ENCODE measurements at places on chromosomes 3 and 15.
A peak's percentile ranks its signal among the peaks of the same experiment; 100 is the strongest.

DNA sequence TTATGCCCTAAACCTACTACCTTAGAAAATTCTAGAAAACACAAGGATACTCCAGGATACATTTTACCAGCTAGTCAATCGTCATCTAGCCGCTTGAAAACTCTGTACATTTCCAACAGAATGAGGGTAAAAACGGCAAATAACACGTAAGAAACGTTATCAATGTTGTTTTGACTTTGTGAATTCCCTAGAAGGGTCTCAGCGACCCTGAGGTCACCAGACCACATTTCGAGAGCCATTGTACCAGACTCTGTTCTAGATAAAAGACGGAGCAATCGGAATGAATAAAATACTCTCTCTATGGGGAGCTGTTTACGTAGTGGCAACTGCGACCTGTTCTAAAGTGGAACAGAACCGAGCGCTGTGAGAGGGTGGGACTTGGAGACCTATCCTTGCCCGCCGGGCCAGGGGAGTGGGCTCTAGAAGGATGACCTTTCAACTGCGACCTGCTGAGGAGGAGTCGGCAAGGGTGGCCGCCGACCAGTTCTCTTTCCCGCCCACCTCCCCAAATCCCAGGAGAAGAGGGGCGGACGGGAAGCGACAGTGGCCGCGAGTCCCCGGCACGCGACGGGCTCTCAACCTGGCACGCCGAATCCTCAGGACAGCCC lies 778 bp upstream of the AP4E1 start:
- peak; percentile 28 for DNase-seq

DNA sequence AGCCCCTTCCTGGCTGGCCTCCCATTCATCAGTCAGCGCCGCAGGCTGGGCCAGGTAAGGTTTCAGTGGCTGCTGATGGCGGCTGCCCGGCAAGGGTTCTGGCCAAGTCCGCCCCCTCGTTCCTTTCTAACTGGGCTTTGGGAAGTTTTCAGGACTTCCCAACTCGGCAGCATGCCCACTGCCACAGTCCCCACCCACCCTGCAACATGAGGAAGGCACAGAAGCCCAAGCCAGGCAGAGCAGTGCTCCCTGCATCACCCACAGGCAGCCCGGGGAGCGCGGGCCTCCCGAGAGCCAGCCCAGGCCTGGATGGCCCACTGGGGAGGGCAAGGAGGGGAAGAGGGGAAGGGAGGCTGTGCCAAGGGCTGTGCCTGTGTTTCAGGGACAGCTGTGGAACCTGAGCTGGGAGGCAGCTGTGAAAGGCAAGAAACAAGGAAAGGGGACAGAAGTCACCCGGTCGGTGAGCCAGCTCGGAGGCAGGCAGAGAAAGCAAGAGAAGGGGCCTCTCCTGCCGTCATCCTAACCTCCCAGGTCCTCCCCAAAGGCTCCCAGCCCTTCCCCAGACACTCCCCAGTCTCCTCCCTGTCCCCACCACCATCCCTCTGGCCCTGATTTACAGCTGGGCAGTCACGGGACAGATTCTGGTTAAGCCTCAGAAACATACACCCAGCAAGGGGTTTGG lies 73.9 kb downstream of the CPN2 start:
- DNase-seq = no peak

DNA sequence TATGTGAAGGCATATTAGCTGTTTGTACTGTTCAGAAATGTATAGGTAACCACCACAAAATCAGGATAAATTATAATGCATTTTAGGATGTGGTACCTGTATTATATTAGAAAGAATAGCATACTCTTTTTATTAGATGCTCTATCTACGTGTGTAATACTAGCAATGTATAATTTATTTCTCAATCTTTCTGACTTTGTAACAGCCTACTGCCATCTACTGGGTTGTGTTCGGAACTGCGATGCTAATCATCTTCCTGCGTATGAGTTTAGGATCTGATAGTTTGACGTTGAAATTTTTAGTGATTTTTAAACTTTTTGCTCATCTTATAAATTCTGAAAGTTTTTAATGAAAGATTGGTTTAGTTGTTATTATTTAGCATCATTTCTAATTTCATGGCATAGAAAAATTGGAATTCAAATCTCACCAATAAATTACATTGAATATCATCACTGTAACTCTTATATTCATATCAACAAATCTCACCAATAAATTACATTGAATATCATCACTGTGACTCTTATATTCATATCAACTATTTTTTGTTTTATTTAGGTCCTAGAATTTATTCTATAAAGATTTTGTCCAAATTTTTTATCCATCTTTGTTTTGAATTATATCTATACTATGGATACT lies 322.7 kb upstream of the ZNF717 start:
- DNase-seq = peak; percentile 7

DNA sequence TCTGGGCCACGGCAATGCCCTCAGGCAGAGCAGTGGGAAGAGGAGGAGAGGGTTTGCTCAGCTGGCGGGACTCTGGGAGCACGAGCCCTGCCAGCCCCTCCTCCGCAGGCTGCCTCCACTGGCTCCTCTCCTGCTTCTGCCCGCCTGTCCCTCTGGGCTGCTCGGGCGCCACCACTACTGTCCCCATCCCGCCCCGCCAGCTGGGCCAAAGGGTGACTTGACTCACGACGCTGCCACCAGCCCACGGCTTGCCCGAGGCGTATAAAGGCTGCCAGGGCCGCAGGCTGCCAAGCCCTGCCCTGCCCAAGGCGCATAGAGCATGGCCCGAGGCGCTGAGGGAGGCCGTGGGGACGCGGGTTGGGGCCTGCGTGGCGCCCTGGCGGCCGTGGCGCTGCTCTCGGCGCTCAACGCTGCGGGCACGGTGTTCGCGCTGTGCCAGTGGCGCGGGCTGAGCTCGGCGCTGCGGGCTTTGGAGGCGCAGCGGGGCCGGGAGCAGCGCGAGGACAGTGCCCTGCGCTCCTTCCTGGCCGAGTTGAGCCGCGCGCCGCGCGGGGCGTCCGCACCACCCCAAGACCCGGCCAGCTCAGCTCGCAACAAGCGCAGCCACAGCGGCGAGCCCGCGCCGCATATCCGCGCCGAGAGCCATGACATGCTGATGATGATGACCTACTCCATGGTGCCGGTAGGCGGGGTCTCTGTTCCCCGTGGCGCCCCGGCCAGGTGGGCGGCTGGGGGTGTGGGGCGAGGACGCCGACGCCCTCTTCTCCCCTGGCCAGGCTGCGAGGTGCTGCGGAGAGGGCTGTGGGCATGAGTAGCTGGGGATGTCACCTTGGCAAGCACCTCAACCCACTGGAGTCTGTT lies at the start of gene GLDN:
Gene GLDN, plus strand, starts transcription at position 290 of the 861 bp plus-strand sequence. Its CDS starts 30 bp downstream, at position 320.
- DNase-seq = no peak

DNA sequence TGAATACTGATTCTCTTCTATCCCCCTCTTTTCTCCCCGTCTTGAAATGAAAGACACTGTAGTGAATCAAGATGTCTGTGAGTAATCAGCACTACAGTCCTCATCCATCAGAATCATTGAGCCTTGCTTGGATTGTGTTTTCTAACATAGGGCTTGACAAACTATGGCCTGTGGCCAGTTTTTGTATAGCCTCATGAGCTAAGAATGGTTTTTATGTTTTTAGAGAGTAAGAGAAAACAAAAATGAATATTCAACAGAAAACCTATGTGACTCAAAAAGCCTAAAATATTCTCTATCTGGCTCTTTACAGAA lies 55.2 kb downstream of the PPM1L start:
- no peak for DNase-seq

DNA sequence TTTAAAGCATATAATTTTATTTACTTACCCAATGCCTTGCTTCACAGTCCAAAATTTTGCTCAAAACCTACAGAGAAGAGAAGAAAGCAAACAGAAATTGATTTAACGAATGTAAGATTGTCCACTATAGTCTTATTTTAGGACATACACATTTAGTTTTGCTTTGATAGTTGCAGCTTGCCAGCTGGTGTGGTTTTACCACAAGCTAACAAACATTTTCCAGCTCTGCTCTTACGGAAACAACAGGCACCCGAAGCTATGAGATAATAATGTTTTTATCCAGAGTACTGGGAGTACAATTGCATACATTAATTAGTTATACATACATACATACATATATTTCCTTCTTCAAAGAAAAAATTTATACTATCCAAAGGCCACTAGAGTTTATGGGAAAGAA lies 10.4 kb downstream of the BCL6 start:
- no peak for DNase-seq

- no peak for DNase-seq
Observed at GRCh38 chr15:52056001-52056400, 37.0 kb downstream of the MAPK6 start.

DNA sequence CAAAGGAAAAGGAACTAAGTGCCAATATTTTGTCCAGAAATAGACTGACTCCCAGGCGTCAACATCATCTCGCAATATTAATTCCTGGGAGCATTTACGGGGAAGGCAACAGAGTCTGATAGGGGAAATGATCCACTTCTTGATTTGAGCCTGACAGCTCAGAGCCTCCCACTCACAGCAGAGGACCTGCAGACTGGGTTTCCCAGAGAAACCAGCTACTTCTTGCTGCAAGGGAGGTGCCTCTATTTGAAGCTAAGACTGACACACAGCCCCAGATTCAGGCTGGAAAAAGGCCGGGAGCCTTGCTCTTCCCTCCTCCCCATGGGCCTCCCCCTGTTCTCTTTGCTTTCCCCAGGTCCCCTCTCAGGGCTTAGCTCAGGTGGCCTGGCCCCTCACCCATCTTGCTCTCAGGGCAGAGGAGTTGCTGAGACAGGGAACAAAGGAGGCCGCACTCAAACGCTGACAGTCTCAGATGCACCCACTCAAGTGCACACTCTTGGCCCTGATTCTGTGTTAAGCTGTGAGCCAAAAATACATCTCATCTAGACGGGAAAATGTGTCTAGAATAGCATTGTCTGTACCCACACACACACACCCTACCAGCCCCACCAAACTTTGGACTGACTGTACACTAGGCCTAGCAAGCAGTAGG lies 49.8 kb upstream of the DCLK3 start:
- no peak for DNase-seq

DNA sequence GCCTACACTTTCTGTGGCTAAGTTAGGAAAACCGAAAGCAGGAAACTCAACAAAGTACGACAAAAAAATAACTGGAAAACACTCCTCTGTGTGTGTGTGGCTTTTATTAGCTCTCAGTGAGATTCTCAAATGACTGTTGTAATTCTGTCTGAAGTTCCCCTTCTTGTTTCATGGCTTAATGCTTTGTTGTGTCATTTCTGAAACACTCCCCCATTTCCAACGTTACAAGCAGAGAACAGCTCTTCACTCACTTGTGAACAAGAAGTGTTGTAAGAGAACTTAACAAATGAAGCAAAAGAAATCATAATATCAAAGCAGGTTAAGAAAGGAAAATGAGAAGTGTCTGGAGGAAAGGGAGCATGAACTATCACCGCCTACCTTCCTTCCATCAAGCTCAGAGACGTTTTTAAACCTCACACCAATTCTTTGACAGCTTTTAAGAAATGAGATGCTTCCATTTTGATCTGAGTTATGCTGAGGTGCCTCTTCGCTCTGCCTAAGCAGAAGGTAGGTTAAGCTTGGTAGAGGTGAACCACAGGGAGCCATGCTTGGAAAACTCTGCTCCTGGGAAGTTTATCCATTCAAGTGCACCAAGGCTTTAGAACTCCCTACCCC lies 12.4 kb upstream of the SEC62 start:
- DNase-seq = no peak

- DNase-seq = no peak
Observed at GRCh38 chr15:29652595-29652994, 169.7 kb downstream of the TJP1 start.

- DNase-seq = no peak
Observed at GRCh38 chr3:14883226-14883625, 64.2 kb upstream of the NR2C2 start.

- DNase-seq = no peak
Observed at GRCh38 chr15:97141360-97141759, 810.9 kb downstream of the NR2F2 start.

- DNase-seq = no peak
Observed at GRCh38 chr3:102025606-102026270, 176.4 kb downstream of the NFKBIZ start.

DNA sequence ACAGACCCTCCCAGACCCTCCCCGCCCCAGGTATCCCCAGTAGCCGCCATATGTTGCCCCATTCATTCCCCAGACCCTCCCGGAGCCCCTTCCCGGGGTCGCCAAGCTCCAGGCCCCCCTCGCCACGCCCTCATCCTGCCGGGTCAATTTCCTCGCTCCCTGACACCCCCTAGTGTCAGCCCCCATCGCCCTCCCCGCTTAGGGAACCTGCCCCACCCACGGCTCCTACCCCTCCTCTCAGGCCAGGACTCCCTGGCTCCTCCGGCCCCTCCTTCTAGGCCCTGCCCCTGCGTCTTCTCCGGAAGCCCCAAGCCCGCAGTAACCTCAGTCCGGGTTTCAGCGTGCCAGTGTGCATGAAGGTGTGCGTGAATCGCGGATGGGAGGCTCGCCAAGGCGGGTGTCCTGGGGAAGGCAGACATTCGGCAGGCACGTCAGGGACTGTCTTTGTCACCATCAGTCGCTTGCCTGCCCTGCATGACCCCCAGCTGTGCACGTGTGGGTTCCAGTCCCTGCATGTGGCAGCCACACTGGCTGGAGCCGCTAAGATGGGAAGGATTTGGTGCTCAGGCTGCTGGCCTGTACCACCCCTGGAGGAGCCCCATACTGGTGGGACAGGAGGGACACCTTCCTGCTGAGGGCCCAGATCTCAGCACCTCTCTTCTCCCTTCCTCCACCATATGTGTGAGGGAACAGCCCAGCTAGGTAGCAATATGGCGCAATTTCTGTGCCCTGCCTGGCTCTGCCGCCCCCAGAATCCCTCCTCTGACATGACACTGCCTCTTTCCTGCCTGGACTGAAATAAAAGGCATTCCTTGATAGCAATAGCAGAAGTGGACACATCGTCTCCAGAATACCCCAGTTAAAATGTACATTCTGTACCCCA lies 693 bp downstream of the DISP2 start:
- no peak for DNase-seq

DNA sequence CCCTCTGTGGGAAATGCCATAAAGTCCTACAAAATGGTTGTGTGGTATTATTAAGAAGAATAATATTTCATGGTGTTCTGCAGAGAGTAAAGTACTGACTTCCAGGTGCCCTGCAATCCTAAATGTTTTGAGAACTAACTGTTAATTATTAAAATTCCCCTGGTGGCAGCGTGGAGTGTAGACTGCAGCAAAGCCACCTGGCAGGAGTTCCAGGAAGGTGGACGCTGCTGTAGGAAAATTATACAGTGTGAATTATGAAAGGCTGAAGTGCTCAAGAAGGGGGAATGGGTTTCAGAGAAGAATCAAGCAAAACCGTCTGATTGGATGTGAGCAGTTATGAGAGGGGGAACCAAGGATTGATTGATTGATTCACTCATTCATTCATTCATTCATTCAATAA lies 572.4 kb upstream of the PPP2R3A start:
- no peak for DNase-seq

DNA sequence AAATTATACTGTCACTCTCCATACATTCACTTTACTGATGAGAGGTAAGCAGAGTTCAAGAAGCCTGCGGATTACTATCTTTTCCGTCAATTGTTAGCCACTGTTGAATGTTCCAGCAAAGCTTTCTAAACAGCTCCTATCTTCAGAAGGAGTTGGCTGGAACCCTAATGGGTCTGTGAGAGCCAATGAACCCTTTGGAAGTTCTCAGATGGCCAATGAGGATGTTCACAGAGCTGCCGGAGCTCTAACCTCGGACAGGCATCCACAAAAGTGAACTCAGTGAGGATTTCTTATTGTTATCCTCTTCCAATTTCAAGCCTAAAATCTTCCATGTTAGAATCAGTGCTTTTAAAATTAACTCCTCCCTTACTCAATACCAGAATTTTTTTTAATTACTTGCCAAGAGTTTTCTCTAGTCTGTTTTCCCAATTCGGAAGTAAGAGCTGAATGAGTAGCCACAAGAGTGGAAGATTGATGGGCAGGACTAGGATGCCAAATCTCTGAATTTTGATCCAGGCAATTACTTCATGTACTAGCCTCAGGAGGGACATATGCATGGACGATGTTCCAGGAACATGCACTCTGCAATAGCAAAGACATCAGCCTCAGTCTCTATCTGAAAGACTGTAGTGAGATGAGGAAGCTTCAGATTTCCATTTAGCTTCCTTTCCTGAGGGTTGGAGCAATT lies 78.1 kb downstream of the AGBL1 start:
- no peak for DNase-seq

Measured in left renal cortex interstitium (tissue), 4 donors.